ENCODE measurements at places on chromosomes 4 and X.

DNA sequence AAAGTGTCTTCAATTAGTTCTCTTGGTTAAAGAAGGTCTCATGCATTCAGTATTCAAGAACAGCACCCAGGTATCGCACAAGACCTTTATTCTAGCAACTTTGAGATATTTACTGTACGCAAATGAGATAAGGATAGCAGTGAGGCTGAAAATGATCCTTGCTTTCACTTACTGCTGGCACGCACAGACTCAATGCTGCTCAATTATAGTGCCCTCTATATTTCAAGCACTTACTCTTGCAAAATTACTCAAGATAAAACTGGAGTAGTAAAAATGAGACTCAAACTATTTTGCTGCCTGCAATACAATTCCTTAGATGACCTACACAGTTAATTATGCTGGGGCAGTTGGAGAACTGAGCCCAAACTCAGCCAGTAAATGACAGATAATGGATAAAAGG, 60.9 kb downstream of the ADGRA3 start:
- DNase-seq, result no peak

DNA sequence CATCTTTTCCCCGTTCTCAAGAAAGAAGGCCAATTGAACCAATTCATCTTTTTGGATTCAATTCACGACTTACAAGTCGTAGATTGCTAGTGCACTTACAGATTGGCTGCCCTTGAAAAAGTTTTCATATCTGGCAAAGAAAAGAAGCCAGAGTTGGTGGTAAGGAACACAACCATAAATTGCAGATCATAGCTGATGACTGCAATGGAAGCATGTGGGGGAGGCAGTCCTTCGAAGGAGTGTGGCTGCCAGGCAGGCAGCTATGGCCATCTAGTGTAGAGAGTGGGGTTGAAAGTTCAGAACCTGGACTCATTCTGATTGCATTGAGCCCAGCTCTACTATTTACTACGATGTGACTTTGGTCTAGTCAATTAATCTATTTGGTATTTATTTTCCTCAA, 4.5 kb downstream of the GPM6A start:
- DNase-seq, result no peak

DNA sequence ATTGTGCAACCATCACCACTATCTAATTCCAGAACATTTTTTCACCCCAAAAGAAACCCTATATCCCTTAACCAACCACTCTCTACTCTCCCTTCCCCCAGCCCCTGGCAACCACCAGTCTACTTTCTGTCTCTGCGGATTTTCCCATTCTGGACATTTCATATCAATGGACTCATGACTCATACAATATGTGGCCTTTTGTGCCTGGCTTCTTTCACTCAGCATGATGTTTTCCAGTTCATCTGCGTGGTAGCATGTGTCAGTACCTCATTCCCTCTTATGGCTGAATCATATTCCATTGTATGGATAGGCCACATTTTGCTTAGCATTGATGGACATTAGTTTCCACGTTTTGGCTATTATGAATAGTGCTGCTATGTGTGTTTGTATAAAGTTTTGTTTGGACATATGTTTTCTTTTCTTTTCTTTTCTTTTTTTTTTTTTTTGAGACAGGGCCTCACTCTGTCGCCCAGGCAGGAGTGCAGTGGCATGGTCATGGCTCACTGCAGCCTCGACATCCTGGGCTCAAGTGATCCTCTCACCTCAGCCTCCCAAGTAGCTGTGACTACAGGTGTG, 335.4 kb downstream of the BCOR start:
- DNase-seq, result no peak

DNA sequence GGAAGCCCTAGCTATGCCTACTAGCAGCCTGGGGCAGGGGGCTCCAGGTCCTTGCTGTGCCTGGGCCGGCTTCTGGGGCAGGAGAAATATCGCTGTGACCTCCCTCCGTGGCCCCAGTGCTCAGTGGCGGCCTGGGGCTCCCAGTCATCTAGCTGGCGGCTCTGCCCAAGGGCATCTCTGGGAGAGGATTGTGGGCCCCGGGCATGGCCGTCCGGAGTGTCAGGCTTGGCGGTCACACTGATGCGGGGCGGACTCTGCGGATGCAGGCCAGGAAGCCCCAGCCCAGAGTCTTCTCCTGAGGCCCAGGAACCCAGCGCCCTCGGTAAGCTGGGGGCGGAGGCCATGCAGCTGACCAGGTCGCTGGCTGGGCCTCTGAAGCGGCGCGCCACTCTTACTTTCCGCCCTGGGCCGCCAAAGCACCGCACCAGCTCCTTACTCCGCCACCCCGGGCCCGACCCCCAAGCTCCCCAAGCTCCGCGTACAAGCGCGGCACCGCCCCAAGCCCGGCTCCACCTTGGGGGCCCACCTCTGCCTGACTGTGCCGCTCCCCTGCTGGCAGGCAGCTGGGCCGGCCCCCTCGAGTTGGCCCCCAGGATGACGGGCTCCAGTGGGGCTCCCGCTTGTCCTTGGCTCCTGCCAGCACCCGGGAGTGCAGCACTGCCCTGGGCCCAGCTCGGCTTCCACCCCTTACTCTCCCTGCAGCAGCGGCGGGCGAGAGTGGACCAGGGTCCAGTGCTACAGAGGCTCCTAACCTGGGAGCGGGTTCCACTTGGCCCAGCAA, 720.0 kb downstream of the PCDH18 start:
- no peak for DNase-seq

- no peak for DNase-seq
Observed at GRCh38 chr4:113159942-113160545, 110.6 kb downstream of the ANK2 start.

GRCh38 chr4:144494280-144494679, 151.7 kb upstream of the HHIP start:
- DNase-seq, result no peak

DNA sequence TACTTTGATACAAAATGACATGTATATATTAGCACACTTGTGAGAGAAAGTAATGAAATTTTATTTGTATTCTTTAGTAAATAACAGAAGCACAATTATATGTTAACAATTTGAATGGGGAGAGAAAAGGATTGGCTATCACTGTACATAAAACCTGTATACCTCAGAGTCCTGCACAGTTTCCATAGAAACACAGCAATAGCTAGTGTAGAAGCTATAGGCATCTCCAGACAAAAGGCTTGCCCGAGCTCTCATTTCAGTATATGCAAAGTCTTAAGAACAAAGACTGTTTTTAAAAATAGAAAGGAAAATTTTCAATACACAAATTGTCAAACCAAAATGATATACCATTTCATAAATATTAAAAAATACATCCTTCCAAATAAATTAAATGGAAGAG, 38.5 kb downstream of the GPM6A start:
- no peak for DNase-seq

DNA sequence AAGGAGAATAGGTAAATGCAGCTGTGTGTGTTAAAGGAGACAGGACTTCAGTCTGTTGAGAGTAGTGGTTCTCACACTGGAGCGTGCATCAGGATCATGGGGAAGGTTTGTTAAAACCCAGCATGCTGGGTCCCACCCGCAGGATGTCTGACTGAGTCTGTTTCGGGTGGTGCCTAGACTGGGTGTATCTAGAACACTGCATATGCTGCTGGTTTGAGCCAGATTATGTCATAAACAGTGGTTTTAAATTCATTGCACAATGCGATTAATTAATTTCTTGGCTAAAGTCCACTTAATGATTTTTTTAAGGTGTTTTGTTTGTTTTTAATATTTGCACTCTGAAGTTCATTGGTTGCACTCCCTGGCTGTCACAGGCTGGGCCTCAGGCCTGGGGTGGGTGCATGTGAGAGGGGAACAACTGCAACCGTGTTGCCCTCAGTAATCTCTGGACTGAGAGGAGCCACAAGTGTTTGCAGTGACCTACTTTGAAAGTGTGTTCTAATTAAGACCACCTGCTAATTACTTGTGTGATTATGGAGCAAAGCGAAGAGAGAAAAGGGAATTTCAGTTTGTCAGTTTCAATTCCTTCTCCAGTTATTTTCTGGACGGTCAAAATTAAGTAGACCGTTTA, 8.3 kb downstream of the HCCS start:
- no peak for DNase-seq

GRCh38 chr4:71163317-71163716, 169.9 kb downstream of the DCK start:
- no peak for DNase-seq

- no peak for DNase-seq
Observed at GRCh38 chrX:17403189-17403691, 28.2 kb downstream of the NHS start.

GRCh38 chrX:25442499-25442898, 426.7 kb upstream of the ARX start:
- DNase-seq, result no peak

DNA sequence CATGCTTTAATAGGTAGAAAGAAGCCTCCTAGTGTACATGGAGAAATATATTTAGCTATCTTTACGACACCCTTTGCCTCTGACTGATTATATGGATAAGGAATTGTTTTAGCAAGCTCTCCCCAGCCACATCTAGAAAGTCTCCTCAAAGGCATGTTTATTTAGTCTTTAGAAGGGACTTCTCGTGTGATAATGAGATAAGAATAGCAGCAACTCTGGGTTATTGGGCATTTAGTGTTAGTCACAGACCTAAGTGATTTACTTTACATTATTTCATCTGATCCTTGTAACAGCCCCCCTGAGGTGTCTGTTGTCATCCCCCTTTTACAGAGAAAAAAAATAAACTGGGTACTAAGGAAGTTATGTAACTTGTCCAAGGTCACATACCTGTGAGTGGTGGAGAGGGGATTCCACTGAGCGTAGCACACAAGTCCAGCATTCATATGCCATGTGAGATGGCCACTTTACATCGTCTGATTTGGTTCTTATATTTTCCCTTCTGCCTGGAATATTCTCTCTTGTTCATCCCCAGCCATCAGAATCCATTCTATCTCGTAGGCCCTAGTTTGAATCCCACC, 77.7 kb downstream of the TSPAN7 start:
- DNase-seq, result no peak

- no peak for DNase-seq
Observed at GRCh38 chr4:145797278-145797677, 117.3 kb downstream of the C4orf51 start.

DNA sequence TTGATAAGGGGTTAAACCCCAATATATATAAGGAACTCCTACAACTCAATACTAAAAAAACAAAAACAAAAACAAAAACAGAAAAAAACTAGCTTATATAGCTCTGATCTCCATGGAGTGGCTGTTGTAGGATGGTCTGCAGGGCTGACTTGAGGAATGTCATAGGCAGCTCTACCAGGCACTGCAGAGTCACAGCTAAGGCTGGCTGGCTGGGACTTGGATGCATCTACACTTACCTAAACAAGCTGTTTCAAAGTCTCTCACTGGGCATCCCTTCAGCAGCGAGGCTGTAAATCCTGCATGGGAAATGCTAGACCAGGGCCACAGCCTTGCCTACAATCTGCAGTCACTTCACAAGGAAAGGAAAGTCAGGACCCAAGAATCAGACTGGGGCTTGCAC, 61.3 kb downstream of the HOPX start:
- no peak for DNase-seq

- no peak for DNase-seq
Observed at GRCh38 chr4:5215321-5215720, 164.0 kb downstream of the STK32B start.

DNA sequence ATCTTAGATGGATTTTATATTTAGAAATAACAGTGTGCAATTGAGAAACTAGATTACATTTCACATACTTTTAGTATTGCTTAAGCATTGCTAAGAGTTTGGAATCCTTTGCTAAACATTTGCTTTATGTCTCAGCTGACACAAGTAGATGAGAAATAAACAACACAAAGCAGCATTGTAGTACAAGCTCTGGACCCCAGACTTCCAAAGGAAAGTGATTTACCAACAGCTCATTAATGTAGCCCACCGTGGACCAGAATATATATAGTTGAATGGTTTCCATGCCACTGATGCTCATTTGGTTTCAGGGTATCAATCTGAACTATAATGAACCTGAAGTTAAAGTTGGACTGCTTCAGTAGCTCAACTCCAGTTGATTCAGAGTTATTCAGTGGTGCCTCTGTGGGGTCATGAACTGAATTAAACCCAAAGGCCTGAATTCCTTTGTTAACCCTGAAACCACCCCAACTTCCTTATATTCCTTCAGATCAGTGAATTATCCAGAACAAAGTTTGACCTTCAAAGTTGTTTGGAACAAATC, 132.1 kb upstream of the NEIL3 start:
- DNase-seq, result peak; percentile 35

DNA sequence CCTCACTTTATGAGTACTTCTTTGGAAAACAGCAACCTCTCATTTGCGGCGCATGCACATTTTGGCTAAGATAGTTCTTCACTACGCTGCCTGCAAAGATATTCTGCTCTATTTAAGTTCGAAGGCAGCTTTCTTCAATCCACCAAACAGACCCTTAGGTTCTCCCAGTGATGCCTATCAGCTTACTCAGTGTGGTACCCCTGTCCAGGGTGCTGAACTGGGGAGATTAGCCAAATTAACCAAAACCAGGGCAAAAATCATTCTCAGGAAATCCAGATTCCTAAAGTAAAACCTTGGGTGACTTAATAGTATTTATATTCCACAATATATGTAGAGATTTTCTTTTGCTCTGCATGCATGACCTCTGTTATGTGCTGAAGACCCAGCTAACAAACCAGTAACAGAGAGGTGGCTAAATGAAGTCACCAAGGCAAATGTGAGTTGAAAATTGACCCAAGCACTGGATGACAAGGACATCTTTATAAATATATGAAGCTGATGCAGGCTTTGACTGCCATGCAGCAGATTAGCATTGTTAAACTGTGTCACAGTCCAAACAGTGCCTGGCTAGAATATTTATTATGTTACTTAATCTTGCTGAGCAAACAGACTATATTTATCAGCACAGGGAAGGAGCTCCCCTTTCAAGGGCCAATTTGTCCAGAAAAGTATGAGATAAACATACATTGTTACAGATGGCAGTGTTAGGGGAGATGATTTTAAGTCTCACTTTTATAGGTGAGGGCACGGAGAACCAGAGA, 418.2 kb downstream of the STIM2 start:
- DNase-seq, result no peak

GRCh38 chr4:176792326-176793059, at the start of gene VEGFC:
Gene VEGFC (minus strand): TSS chr4:176792922. CDS start chr4:176792311, 611 bp downstream.
- DNase-seq, result no peak

GRCh38 chr4:147924604-147925412, 192.9 kb downstream of the ARHGAP10 start:
- DNase-seq, result no peak

DNA sequence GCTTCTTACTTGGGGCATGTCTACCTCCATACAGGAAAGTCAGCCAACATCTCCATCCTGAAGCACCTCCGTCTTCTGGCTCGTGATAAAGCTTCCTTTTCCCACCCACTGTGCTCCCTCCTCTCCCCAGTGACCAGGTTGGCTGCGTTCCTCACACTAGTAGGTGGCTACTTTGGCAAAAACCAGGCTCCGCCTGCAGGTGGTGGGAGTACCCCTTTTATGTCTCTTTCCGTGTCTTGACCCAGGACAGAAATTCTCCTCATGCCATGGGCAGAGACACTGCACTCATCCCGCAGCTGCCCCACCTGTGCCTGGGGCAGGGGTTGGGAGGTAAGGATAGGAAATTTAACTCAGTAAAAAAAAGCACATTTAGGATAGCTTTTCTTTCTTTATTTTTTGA, 50.9 kb downstream of the ENPP6 start:
- no peak for DNase-seq

- no peak for DNase-seq
Observed at GRCh38 chrX:68699960-68700746, 52.7 kb downstream of the STARD8 start.

- no peak for DNase-seq
Observed at GRCh38 chr4:105797225-105797624, 88.6 kb downstream of the GSTCD start.

All from BJ (cell line).